ENCODE measurements at places on chromosomes 12 and 14.

- DNase-seq = no peak
Measured at GRCh38 chr12:100798286-100799160, 3.9 kb downstream of the ANO4 start.

DNA sequence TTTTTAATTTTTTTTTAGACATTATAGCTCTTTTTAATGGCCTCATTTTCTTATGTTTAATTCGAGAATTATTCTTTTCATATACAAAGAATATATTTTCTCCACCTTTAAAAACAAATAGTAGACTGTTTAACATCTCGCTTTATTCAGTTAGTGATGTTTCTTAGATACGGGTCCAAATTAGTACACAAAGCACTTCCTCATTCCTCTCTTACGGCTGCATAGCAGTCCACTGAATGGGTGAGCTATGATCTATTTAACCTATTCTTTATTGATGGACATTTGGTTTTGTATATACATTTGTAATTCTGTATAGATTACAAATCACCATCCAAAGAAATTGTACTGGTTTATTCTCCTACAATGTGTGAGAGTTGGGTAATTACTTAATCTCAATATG lies 8.3 kb upstream of the GPR162 start:
- DNase-seq = no peak

GRCh38 chr14:27049701-27050100 lies 451.9 kb upstream of the NOVA1 start:
- no peak for DNase-seq

GRCh38 chr12:31629756-31630732 lies 29.4 kb upstream of the ETFBKMT start:
- DNase-seq = no peak

DNA sequence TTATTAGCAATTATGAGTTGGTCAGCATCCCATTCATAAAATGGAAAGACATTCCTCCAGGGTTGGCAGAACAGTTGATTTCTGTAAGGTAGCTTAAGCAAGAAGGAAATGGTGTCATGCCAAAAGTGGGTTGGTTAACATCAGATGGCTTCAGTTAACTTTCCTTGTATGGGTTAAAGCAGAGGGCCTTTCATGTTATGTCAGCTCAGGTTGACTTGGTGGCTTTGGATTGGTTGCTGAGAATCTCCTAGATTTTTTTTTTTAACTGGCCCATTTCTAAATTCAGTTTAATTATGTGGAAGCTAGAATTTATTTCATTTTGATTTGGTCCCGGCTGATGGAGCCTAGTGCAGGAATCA lies 87.8 kb downstream of the BBS10 start:
- DNase-seq = no peak

- no peak for DNase-seq
Measured at GRCh38 chr14:91344096-91344495, 73.5 kb downstream of the CCDC88C start.

DNA sequence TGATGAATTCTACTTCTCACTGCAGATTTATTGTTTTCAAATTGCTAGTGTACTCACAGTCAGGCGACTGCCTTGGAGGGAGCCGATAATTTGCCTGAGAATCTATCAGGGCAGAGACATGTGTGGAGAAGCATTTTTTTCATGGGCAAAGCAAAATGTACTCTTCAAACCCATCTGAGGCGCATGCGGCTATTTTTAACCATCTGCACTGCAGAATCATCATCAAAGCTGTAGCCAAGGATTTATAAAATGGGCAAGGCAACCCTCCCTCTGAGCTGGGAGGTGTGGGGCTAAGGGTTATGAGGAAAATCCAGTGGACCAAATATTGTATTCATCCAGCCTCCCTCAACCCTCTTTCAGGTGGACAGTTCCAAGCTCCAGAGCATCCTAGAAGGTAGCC lies 37.7 kb downstream of the BEST3 start:
- no peak for DNase-seq

- no peak for DNase-seq
Measured at GRCh38 chr12:48782457-48783395, 6.2 kb downstream of the ADCY6 start.

DNA sequence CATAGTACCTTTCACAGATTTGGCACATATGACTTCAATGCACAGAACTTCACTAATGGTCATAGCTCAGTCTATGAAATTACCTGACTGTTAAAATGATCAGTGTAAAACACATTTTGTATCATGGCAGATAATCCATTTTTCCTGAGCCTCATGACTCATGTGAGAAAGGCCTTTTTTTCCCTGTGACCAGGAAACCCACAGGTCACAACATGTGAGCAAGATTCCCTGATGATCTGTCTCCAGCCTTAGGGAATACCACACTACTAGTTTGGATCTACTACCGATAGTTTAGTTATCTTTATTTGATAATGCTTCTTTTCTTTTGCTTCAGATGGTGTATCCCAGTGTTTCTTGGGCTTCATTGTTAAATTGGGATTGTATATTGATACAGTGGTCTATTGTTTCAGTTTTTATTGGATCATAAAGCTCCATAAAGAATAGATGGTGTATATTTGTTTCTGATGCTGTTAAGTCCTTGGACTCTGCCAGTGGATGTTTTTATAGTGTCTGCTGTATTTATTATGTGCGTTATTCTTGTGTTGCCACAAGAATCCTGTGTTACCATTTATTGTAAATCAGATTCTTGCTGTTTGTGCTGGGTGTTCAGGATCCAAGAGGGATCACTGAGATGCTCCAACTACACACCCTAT lies 248.7 kb upstream of the PELI2 start:
- DNase-seq = no peak

DNA sequence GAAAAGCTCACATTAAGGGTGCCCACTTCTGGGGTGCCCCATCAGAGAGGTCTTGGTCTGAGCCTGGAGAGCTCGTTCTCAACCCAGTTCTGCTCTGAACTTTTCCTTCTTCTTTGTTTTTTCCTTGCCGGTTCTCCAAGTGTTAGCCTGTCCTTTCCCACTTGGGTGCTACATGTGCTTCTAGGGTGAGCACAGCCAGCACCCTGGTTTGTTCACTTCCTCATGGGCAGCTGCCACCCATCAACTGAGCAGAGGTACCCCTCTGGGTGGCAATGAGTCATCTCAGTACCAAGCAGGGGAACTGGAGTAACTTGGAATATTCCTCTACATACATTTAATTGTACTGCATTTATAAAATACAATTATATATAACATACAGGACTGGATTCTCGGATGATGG lies 3.9 kb upstream of the SYNE3 start:
- no peak for DNase-seq

DNA sequence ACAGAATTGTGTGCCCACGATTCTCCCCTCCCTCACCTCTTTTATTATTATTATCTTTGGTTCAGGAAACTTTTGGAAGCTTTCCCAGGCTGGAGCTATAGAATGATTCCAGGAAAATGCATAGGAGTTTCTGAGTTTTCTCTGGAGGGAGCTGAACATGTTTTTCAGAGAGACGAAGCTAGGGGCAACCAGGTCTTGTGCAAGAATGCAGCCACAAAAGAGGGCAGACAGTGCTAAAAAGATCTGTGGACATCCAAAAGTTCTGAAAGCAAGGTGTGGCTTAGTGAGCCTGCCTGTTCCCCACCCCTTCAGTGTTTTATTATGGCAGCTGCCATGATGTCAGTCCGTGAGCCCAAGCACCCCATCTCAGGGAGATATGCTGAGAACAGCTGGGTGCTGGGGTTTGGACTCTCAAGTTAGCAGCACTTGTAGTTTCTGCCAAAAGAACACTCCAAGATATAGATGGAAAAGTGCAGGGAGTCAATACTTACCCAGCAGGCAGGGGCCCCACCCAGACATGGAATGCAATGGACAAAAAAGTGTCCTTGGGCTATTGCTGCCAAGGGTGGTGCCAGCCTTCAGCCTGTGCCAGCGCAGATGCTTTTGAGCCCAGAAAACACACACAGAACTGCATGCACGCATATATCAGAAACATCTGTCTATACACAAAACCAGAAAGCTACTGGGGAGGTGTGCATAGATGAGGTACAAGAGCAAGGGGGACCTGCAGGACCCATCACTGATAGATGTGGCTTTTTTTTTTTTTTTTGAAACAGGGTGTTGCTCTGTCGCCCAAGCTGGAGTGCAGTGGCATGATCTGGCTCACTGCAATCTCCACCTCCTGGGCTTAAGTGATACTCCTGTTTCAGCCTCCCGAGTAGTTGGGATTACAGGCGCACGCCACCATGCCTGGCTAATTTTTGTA lies 17.0 kb upstream of the IRF2BPL start:
- no peak for DNase-seq

DNA sequence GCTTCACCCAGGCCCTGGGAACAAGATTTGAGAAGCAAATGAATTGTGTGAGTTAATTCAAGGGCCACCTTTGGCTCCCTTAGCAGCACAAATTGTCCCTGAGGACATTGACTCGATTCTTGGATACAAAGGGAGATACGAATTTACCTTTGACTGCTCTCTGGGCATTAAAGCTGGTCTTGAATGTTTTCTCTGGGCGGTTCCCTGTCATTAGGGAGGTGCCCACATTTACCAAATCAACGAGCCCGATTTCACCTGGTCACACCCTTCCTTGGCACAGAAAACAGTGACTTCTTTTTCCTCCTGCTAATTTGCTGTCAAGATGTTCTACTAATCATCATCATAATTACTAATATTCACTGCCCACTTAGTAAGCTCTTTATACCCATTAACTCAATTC lies 27.1 kb upstream of the CCDC63 start:
- no peak for DNase-seq

- no peak for DNase-seq
Measured at GRCh38 chr14:102213470-102213869, 73.8 kb downstream of the WDR20 start.

DNA sequence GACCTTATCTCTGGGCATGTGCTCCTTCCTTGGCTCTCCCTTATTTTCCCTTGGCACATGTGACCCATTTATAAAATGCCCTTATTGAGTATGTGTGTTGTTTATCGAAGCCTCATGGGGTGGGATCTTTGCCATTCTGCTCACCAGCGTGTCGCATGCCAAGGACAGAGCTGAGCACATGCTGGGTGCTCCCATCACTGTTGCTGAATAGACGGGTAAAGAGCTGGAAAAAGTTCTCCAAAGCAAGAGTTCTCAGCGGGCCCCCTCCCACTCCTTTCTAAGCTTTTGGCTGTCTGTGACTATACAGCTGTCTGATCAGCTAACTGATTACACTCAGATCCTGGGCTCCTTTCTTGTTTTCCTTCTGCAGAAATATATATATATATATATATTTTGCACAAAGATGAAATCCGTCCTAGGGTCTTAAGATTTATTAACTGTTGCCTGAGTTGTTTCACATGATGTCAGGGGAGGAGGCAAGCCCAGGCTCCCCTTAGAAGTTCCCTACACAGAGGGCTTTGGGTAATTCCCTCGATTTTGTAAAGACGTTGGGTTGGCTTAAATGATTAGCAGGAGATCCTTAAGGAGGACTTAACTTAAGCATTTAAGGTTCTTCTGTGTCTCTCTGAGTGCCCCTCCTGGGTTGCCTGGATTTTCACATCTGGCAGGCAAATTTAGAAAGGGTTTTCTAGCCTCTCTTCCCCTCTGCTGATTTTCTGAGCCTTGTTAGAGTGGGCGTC lies 71.6 kb downstream of the TMEM132C start:
- no peak for DNase-seq

GRCh38 chr12:22088886-22089285 lies 42.9 kb downstream of the CMAS start:
- DNase-seq = no peak

- no peak for DNase-seq
Measured at GRCh38 chr12:47323802-47324201, 244.0 kb upstream of the AMIGO2 start.

GRCh38 chr12:92385296-92385695 lies 239.7 kb upstream of the BTG1 start:
- DNase-seq = no peak

- DNase-seq = no peak
Measured at GRCh38 chr14:78445275-78445674, 275.1 kb downstream of the NRXN3 start.

GRCh38 chr14:36942522-36943245 lies 229.7 kb downstream of the SLC25A21 start:
- DNase-seq = no peak

GRCh38 chr12:15152868-15153267 lies 68.3 kb downstream of the RERG start:
- no peak for DNase-seq

DNA sequence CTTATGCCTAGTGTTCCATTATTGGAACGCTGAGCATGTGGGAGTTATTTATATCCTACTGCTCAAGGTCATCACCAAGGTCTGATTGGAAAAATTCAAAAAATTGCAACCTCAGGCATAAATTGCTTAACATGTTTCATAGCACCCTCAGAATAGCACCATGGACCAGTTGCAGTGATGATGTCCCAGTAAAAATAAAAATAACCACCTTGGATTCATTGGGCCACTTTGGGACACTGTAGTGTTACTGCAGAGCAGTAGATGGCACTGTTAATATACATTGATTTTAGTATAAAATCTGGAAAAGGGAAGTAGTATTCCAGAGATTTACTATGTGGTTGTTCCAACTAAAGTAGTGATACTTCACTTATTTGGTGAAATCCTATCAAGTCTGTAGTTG lies 31.0 kb upstream of the PTCSC3 start:
- no peak for DNase-seq

DNA sequence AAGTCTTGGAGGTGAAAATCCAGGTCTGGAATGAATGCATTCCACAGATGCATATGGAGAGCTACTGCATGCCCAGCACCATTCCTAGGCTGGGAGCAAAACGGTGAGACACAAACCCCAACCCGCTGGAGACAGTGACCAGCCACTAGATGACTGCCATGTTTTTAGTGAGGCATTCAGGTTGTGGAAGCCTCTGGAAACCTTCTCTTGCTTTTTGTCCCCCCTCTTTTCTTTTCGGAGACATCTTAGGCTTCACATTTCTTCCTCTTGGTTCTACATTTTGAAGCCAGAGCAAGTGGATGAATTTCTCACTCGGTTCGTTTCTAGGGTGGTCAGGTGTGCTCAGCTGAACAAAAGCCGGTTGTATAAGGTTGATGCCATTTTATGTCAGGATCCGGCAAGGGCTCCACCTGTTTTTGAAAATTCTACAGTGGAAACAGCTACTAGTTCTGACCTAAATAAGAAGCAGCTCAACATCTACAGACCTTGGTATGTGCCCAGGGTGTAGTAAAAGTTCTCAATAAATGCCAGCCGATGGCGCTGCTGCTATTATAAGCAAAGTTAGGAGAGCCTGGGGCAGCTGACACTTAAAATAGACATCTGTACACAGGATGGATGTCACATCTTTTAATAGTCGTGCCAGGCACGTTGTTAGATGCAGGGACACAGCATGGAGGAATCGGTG lies 1.8 kb upstream of the ZNF839 start:
- peak; percentile 25 for DNase-seq
